ENCODE measurements at places on chromosomes 11 and 22. TPM values are rescaled to one million over a fixed set of nuclear protein-coding genes. Genes with fewer than 3 reads are reported as not detected.

The CDC42EP1 gene
- total RNA-seq: 30.4 TPM

The ACTN3 gene
- 0.57 TPM for total RNA-seq

The SLC6A5 gene
- total RNA-seq: not detected

The NRIP3 gene
- 0.92 TPM for total RNA-seq

The FGF19 gene
- total RNA-seq: 3.5 TPM

Data from type B pancreatic cell (in vitro differentiated cells).